Activated CD4-positive, CD25-positive, alpha-beta regulatory T cell (primary cell): ENCODE measurements at places on chromosomes 1 and 21.

GRCh38 chr1:6347641-6348487 lies 45.7 kb downstream of the ACOT7 start:
- DNase-seq: no peak

GRCh38 chr1:112146201-112146715 lies 156.8 kb upstream of the KCND3 start:
- DNase-seq: no peak

DNA sequence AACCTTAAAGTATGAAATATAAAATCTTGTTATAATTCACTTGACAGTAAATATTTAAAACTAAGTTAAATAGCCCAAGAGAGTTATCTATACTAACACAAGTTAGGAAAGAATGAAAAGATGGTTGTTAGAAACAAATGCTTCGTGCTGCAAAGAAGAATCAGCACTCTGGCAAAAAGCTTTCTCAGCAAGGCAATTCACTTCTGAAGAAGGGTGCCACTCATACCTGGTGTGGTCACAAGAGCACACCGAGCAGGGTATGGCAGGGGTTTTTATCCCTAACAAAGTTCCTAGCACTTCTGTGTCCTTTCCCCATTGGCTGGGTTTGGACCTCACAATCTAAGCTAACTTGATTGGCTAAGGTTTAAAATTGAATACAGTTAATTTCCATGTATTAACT lies 121.0 kb downstream of the MAGI3 start:
- DNase-seq: no peak

DNA sequence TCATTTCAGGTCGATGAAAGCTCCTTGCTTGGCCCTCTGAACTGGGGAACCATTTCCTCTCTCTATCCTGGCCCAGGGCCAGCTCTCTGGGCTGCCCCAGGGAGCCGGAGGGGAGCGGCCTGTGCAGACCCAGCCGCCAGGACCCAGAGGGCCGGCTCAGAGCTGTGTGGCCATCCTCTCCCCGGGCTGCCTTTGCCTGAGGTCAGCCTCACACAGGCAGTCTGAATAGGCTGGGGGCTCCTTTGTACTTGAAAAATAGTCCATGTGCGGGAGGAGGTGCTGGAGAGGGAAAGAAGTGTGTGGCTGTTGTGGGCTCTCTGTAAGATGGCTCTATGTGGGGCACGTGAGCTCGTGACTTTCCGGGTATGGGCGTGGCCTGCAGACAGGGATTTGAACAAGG lies 275.1 kb upstream of the VAMP3 start:
- DNase-seq: no peak

GRCh38 chr1:221729771-221730330 lies 12.0 kb downstream of the DUSP10 start:
- no peak for DNase-seq

- DNase-seq: no peak
These were observed 280.7 kb downstream of the TM2D1 start for GRCh38 chr1:61444288-61444687.

DNA sequence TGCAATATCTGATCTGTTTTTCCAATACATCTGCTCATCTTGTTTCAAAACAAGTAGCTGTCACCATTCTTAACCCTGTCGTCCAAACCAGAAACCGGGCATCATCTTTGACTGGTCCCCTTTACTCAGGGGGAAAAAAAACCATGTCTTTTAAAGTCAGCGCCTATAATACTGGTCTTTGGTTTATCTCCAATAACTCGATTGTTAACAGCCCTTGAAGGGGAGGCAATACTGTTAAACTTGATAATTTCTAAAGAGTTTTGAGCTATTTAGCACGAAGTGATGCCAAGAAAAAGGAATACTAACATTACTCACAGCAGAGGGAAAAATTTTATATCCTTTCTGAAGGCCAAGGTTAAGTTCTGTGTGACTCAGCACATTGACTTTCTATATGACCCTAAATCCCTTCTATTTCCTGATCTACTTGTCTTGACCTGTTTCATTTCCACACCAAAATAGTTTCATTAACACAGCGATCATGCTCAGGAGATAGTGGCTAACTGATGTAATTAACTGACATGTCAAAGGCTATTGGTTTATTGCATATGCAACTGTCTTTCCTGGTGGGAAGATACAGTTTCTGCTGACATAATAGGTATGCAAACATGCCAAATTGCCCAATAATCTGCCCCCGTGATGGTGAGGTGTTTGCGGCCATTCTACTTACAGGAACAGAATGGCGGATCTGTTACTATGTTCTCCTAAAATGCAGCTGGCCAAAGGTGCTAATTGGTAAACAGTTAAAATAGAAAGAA lies 59.1 kb downstream of the NFIA start:
- no peak for DNase-seq

GRCh38 chr1:20376171-20376570 lies 85.5 kb downstream of the VWA5B1 start:
- no peak for DNase-seq

DNA sequence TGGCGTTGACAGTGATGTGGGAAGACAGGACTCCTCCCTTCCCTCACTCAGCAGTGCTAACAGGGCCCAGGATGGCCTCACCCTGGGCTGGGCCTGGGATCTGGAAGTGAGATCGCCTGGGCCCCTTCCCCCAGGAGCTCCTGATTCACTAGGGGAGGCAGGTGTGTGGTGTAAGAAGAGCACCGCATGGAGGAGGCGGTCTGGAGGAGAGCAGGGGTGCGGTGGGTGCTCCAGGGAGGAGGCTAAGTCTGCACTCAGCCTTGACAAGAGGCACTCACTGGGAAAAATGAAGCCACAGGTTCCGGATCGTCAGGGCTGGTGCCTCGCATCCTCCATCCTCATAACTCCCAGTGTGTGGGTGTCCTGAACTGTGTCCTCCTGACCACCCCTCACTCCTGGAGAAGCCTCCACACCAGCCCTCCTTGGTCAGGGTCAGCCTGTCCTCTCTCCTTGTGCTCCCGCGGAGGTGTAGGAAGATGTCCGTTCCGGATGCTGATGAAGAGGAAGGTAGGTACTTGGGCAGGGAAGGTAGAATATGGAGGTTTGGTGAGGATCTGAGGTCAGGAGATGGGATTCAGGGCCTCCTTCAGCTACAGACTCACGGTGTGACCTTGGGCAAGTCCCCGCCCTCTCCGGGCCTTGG lies 142.1 kb upstream of the WNT4 start:
- DNase-seq: no peak

GRCh38 chr1:169090308-169090899 lies 16.1 kb upstream of the ATP1B1 start:
- no peak for DNase-seq

DNA sequence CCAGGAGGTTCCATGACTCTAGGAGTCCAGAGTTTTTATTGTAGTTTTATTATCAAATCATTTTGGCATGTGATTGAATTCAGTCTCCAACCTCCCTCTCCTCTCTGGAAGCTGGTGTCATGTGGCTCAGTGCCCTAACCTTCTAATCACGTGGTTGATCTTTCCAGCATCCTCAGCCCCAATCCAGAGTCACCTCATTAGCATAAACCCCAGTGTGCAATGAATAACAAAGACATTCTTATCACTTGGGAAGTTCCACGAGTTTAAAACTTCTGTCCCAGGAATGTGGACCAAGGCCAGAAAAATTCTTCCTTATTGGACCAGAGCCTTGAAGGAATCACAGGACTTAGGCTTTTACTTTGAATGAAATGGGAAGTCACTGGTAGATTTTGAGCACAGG lies 52.2 kb downstream of the KIRREL1 start:
- no peak for DNase-seq

GRCh38 chr1:175207971-175208370 lies 15.4 kb upstream of the KIAA0040 start:
- no peak for DNase-seq

- DNase-seq: no peak
These were observed 15.5 kb downstream of the IBA57 start for GRCh38 chr1:228180959-228181644.

DNA sequence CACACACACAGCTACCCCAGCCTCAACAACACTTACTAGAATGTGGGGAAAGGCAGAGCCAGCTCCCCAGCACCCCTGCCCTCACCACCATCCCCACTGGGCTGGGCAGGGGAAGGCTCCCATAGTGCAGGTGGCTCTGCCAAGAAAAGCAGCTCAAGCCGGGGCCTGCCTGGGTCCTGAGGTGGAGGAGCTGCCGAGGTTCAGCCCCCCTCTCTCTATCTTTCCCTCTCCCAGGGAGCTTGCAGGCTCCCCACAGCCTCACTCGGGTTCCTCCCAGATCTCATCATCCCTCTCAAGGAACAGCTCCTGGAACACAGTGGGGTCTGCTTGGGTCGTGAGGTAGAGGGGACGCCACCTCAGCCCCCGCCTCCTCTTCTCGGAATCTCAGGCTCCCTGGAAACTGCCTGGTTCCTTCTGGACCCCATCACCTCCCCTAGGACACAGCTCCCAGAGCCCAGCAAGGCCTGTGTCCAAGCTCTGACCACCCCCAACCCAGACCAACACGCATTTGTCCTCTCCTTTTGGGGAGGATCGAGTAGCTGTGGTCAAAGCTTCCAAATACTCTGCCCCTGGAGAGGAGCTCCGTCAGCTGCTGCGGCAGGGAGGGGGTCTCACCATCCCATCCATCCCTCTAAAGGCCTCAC lies 704 bp downstream of the S100A16 start:
- DNase-seq: no peak

- DNase-seq: no peak
These were observed 35.5 kb upstream of the IRF2BP2 start for GRCh38 chr1:234645474-234645953.

GRCh38 chr21:42666925-42667324 lies 13.5 kb downstream of the PDE9A start:
- DNase-seq: no peak

GRCh38 chr1:163535807-163536206 lies 214.1 kb downstream of the NUF2 start:
- DNase-seq: no peak

DNA sequence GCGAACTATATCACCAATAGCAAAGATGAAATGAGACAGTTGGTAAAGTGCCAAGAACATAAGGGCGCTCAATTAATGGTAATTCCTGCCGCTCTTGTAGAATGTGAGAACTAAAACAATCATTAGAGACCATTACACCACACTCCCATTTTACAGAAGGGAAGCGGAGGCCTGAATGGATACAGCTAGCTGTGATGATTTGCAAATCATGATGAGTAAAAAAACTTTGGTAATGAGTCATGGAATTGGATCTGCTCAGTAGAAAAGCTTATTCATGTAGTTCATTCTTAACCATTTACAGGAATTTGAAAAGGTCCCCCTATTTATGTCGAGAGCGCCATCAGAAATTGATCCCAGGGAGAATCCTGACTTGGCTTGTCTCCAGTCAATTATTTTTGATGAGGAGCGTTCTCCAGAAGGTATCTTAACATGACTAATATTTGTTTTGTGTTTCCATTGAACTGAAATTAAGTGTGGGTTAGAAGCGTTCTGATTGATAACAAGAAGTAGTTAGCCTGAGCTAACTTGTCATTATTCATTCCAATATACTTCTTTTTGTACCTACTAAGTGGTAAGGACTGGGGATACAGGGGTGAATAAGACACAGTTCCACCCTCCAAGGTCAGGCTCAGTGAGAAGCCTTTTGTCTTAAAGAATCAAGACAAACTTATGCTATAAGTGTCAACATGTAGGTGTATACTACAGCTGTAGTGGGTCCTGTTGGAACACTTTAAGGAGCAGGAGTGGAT lies 812 bp downstream of the TTC4 start:
- no peak for DNase-seq

DNA sequence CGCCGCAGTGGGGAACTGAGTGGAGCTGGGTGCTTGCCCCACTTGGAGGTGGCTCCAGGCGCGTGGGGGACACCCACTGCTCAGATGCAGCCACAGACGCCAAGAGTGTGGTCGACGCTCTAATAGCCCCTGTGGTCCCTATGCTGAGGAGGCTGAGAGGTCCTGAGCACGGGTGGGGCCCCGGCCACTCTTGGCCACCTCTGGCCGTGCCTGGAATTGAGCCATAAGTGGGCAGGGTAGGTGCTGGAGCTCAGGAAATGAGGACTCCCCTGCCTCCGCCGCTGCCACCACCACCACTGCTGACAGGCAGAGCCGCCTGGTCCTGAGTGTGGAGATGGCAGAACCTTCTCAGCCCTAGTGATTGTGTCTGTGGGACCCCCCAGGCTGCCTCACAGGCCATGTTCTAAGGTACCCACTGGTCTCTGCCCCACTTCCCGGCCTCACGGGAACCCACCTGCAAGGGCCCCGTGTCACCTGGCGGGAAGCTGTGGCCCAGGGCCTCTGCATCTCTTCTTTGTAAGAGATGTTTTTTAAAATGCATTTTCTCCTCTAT lies 34.6 kb upstream of the DIP2A start:
- no peak for DNase-seq

DNA sequence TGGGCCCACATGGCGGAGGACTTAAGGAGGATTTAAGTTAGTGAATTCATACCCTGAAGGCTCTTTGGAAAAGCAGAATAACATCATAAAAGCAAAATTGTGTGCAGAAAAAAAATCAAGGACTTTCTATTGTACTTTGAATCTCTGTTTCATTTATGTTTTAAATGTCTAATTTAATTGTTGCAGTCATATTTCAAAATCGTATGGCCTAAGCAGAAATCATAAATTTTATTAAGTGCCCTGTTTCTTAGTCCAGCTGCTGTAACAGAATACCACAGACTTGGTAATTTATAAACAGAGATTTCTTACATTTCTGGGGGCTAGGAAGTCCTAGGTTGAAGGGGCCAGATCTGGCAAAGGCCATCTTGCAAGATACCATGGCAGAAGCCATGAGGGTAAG lies 555.6 kb downstream of the LTN1 start:
- DNase-seq: no peak

DNA sequence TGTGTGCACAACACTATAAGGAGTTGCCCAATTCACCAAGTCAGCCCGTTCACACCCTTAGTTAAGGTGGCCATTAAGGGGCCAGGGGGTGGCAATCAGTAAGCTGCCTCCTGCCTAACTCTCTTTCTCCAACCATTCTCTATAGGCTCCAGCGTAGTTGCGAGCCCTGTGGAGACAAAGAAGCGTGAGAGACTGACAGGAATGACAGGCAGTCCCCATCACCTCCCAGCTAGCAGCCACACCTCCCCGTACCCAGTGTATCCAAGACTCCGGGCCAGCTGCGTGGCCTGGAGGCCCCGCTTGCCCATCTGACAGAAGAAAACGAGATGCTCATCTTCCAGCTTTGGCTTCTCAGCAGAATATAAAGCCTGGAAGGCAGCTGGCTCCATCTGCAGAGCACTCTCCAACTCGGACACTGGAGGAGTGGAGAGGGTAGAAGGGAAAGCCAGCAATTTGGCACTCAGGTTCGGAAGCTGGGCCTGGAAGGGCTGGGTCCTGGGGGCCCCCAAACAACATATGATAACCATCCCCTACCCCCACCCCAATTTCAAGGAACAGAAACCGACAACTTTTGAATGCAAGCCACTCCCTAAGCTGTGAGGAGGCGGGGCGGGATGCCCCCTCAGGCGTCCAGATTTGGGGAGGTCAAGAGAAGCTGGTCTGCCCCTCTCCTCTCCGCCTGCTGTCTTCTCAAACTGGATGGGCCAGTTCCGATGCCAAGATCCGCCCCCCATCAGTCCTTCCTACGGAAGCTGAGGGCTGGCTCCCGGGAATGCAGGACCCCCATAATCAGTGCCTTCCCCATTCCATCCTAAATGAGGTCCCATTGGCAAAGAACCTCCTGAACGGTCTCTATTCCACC lies 872 bp downstream of the TSTD1 start:
- DNase-seq: no peak

- DNase-seq: no peak
These were observed 408.0 kb upstream of the KAZN start for GRCh38 chr1:14190508-14190907.

GRCh38 chr21:34157521-34157920 lies 84.1 kb downstream of the MRPS6 start:
- no peak for DNase-seq

- no peak for DNase-seq
These were observed 26.7 kb downstream of the CCDC18 start for GRCh38 chr1:93207211-93207610.
